Activated CD4-positive, alpha-beta T cell treated with anti-CD3 and anti-CD28 coated beads for 48 hours (primary cell): ENCODE measurements at places on chromosomes 1 and 21.

- no peak for DNase-seq
Measured at GRCh38 chr1:82245345-82246014, 444.7 kb downstream of the ADGRL2 start.

- no peak for DNase-seq
Measured at GRCh38 chr1:101463195-101463594, 226.4 kb downstream of the S1PR1 start.

GRCh38 chr21:44991538-44992483 is 52.0 kb downstream of the SLX9 start:
- DNase-seq: no peak

DNA sequence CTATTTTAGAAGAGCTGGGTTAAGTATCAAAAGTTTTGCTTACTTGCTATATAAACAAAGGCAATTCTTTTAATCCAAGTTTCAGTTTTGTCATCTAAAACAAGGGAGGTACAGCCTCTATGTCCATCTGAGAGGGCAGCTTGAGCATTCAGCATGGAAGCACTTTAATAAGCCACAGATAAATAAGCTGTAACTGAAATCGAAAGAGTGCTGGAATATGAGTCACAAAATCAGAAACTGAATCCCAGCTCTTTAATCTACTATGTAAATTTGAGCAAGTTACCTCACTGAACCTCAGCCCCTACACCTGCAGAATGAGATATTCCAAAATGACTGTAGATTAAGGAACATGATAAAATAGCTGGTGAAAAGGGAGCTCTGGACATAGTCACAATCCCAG is 80.0 kb upstream of the HP1BP3 start:
- DNase-seq: no peak

DNA sequence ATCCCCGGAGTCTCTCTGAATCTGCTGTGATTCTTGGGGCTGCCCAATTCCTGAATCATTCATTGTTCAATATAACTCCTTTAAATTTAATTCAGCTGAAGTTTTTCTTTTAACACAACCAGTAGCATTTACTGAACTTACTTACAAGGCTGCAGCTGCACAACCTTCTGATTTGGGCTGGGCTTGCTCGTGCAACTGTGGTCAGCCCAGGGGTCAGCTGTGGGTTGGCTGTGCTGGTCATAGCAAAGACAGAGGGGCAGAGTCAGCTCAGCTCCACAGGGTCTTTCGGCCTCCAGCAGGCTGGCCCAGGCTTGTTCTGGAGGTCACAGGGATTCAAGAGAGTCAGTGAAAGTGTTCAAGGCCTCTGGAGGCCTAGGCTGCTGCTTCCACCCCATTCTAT is 186.1 kb downstream of the MATN1 start:
- no peak for DNase-seq

GRCh38 chr1:109488201-109488600 is 4.5 kb downstream of the ATXN7L2 start:
- no peak for DNase-seq

GRCh38 chr1:187417520-187417919 is 588.8 kb downstream of the PLA2G4A start:
- DNase-seq: no peak

DNA sequence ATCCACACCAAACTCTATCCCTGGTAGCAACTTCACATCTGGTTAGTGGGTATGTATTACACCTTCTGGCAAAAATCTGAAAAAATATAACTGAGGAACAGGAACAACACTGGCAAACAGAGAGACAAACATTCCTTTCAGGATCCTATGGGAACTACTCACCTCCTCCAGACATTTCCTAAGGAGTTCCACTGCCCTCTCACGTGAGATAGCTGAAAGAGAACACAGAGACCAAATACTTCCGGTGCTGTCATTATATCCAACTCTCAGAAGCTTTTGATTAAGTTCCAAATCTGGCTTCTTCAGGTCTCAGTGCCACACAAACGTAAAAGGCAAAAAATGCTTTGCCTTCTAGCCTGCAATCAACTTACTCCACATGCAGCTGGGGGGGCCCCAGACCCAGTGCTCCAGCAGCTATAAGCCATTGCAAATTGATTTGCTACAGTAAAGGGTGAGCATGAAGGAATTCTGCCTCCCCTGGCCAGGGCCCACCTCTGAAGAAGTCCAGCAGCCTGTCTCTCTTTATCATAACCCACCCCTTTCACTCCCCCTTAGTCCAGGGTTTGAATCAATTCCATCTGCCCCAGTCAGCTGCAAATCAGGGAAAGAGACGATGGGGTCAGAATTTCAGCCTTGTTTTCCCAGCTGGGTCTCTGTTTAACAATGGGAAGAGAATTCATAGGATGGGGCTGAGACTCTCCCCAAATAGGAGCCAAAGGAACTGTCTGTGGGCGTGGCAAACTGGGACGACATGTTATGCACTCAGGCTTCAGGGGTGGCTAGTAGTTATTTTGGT is 32.2 kb downstream of the TFAP2E start:
- DNase-seq: no peak

DNA sequence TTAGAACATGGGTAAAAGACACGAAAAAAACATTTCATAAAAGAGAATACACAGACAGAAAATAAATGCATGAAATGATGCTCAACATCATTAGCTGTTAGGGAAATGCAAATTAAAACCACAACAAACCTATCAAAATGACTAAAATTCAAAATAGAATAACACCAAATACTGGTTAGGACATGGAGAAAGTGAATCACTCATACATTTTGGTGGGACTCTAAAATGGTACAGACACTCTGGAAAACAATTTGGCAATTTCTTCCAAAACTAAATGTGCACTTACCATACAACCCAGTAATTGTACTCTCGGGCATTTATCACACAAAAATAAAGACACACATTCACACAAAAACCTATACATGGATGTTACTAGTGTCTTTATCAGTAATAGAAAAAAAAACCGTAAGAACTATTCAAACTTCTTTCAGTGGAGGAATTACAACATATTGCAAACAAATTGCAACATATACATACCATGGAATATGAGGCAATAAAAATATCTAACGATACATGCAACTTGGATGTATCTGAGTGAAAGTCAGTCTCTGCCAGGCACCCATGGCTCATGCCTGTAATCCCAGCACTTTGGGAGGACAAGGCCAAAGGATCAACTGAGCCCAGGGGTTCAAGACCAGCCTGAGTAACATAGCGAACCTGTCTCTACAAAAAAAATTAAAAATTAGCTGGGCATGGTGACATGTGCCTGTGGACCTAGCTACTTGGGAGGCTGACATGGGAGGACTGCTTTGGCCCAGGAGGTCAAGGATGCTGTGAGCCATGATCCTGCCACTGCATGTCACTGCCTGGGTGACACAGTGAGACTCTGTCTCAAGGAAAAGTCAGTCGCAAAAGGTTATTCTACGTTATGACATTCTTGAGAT is 19.6 kb downstream of the HSF2BP start:
- no peak for DNase-seq

GRCh38 chr1:151032164-151032563 is 4.2 kb upstream of the BNIPL start:
- DNase-seq: no peak

DNA sequence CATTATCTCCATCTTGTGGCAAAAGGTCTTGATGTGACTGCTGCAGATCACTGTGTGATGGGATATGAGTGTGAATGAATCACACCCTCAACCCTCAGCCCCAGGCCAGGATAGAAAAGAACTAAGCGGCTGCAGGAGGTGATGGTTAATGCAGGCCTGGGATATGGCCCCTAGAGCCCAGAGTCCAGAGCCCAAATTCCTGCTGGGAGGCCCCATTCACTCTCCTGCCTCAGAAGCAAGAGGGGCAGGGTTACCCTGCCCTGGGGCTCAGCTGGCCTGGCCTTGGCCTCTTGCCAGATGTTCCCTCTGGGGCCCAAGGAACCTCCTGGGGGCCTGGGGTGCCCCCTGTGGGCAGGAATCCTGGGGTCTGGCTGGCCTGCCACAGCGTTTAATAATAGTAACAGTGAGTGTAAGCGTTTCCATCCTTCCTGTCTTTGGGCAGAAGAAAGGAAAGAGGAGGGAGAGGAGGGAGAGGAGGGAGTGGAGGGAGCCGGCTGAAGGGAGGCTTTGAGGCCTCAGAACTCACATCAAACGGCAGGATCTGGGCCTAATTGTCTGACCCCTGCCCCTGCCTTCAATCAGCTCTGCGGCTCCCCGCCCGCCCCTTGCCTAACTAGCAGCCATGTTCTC is 26.2 kb downstream of the DMAP1 start:
- no peak for DNase-seq

GRCh38 chr1:212302745-212303383 is 17.7 kb downstream of the PPP2R5A start:
- DNase-seq: no peak
